Caco-2 (cell line): ENCODE measurements at places on chromosomes 3 and 15. TPM values are rescaled to one million over a fixed set of nuclear protein-coding genes. Genes with fewer than 3 reads are reported as not detected.

The CCR4 gene
- total RNA-seq, result 0.16 TPM in 1 of 2 replicates, not detected in the other

The LPP gene
- total RNA-seq, result 120 and 147 TPM in 2 replicates

The RBP2 gene
- 26.9 and 28.0 TPM in 2 replicates for total RNA-seq

DNA sequence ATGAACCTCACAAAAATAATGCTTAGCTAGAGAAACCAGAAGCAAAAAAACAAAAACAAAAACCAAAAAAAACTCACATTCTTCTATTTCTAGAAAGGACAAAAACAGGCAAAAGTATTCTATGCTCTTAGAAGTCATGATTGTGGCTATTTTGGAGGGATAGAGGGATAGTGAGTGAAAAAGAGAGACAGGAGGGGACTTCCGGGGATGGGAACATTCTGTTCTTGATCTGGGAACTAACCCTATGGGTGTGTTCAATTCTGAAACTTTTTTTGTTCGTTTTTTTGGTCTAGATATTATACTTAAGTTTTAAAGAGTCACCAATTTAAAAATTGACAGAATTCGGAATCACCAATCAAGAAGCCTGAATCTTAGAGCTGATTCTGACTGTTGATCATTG lies 120.0 kb upstream of the TPM1 start:
- no peak overlapping the region for H3K27ac ChIP-seq
- H3K36me3 ChIP-seq, result no peaks in the 10 kb centered on the region
- no peaks in the 10 kb centered on the region for H3K27me3 ChIP-seq

- H3K4me3 ChIP-seq, result no peak overlapping the region
- no peak overlapping the region for H3K27ac ChIP-seq
- no peak for DNase-seq
- peaks cover 12% of the 10 kb centered on the region for H3K4me1 ChIP-seq
Measured at GRCh38 chr3:124346487-124346886, 354.6 kb upstream of the ROPN1 start.
